ENCODE measurements at places on chromosomes 16 and 17. TPM values are rescaled to one million over a fixed set of nuclear protein-coding genes. Genes with fewer than 3 reads are reported as not detected.
A peak's percentile ranks its signal among the peaks of the same experiment; 100 is the strongest.

GRCh38 chr17:71024172-71024571 is 854.8 kb downstream of the KCNJ2 start:
- no peak for DNase-seq

DNA sequence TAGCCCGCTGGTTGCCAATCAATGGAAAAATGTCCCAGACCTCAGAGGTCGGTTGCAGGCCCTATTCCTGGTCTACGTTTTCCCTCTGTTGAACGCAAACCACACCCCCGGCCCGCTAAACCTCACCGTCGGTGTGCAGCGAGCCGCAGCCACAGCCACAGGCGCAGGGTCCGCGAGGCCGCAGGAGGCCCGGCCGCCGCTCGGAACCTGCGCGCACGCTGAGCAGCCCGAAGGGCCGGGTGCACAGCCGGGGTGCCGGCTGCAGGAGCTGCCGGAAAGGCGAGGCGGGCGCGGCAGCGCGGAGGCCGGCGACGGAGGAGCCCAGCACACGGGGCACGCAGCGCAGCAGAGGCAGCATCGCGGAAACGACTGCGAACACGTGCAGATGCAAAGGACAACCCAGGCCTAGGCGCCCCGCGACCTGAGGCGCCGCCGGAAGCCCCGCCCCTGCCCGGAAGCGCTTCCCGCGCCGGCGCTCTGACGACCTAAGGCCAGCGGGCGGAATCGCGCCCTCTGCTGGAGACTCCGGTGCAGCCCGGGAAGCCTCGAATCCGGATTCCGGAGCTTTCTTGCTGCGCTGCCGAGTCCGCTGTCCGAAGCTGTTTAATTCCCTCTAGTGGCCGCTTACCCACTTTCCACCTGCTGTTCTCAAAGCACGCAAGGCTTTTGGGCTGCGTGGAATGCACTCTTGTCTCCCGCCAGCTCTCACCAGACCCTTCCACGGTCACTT is at the start of gene C1QBP:
TSS of gene C1QBP (minus strand) at position 440 of the 730 bp plus-strand sequence. CDS start at position 358, 82 bp downstream.
- DNase-seq: peak; percentile 99

DNA sequence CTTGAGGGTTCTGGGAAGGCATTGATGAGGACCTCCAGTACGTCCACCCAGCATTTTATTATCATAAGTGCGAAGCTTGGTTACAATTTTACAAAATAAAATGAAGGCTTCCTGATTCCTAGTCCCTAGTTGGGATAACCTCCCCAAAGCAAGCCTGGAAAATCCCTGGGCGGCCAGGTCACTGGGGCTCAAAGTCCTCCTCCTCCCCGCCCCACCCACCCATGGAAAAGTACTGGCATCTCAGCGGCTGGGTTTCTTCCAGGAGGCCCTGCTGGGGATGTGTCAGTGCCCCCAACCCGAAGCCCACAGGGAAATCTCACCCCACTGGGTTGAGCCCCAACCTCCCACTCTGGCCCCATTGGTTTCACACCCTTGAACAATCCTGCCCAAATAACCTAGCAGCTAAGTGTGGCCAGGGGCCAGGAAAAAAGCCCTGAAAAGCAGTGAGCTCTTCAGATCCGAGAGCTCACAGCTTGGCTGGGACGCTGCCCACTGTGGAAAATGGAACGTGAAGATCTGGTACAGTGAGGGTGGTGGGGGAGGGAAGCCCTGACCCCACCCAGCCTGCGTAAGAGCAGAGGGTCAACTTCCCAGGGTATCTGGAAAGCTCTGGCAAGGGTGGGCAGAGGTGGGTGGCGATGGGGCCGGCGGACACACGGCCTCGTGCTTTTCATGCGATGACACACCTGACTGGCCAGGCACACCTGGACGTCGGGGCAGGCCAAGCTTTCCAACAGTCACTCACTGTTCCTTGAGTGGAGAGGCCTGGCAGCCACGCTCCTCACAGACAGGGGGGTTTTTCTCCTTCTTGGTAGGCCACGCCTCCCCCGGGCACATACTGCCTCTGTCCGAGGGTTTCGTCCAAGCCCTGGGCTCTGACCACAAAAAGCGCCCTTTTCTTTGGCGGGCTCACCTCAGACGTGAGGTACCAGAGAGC is 324.5 kb downstream of the SOX9 start:
- DNase-seq: no peak

GRCh38 chr17:77264617-77265230 is 124.0 kb downstream of the SEC14L1 start:
- DNase-seq: peak; percentile 61

DNA sequence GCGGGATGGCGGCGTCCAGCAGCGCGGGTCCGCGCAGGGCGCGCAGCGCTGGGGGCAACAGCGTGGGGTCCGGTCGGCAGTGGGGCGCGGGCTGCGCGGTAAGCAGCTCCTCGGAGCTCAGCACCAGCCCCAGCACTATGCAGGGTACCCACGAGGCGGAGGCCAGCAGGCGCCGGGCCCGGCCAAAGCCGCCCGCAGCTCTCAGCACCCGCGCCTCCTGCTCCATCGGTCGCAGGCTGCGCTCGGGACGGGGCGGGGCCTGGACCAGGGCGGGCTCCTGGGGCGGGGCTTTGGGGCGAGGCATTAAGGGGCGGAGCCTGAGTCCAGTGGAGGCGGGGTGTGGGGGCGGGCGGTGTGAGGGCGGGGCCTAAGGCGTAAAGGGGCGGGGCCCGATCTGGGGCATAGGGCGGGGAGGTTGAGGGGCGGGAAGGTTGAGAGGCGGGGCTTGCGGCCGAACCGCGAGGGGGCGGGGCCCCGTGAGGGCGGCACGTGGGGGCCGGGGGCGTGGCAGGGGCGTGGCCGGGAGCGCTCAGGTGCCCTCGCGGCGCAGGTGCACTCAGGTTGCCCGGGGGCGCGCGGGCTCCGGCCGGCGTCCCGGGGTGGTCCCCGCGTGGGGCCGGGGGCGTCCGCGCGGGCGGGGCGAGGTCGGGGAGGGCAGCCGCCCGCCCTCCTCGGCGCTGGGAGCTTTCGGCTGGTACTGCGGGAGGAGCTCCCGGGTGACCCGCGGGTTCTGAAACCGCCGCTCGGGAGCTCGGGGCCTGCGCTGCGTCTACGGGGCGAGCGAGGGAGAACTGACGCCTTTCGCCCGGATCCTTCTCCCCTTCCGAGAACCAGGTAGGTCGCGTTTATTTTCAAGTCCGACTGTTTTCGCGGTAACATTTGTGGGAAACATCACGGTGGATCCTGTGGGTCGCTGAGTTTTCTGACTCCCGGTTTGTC is 1.4 kb upstream of the SLC22A31 start:
- DNase-seq: peak; percentile 98

DNA sequence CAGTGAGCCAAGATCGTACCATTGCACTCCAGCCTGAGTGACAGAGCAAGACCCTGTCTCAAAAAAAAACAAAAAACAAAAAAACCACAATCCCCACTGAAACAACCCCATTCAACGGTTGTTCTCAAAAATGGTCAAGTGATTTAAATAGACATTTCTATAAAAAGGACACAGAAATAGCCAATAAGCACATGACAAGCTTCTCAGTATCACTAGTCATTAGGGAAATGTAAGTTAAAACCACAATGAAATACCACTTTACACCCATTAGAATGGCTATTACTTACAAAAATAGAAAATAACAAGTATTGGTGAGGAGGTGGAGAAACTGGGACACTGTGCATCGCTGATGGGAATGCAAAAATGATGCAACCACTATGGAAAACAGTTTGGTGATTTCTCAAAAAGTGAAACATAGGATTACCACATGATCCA is 26.6 kb upstream of the MYLK3 start:
- no peak for DNase-seq

- no peak for DNase-seq
Observed at GRCh38 chr17:69779378-69780214, 295.4 kb upstream of the KCNJ16 start.

DNA sequence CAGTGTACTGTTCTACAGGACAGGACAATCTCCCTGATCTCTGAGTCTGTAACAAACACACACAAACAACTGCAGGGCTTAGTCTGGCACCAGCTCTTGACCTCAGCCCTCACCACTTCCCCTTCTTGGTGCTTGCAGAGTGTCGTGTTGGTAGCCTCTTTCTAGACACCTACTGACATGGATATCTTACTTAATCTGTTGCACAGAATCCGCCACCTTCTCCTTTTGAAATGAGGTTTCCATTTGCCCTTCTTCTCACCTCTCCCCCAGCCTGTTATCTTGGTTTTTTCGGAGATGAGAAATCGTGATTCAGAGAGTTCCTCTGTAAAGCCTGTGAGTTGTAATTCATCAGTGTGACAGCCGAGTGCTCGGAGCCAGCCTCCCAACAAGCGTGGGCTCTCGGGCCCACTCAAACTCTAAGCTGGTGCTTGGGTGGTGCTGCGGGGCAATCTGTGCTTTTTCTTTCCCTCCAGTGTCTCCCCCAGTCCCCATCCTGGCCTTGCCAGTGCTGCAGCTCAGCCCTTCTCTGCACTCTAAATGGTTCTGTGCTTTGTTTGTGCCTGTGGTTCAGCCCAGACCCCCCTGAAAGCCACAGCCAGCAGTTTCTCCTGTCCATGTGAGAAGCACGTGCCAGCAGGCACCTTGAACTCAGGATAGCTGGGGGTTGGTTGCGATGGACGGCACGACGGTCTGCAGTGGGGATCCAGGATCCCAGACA is 28.1 kb downstream of the KIAA0513 start:
- no peak for DNase-seq

- DNase-seq: no peak
Observed at GRCh38 chr16:27646806-27647205, 96.9 kb downstream of the KATNIP start.

- DNase-seq: no peak
Observed at GRCh38 chr17:77248216-77249114, 107.7 kb downstream of the SEC14L1 start.

The G6PC1 gene
- not detected for total RNA-seq

The IRX3 gene
- 16.4 TPM for total RNA-seq

The TERB1 gene
- not detected for total RNA-seq

The AXIN2 gene
- 49.8 TPM for total RNA-seq

The NPIPA7 gene
- 10.7 TPM for total RNA-seq

The ADORA2B gene
- total RNA-seq: 10.6 TPM

The PRSS8 gene
- 80.1 TPM for total RNA-seq

The RDM1 gene
- total RNA-seq: 11.5 TPM

The C1QTNF1 gene
- 13.3 TPM for total RNA-seq
